SW 1271 (cell line): ENCODE measurements at places on chromosomes 5 and 9.

- no peak for DNase-seq
These were observed 41.2 kb upstream of the TMEM250 start for GRCh38 chr9:136159851-136160250.

- DNase-seq = no peak
These were observed 47.5 kb upstream of the RNF20 start for GRCh38 chr9:101485924-101486692.

DNA sequence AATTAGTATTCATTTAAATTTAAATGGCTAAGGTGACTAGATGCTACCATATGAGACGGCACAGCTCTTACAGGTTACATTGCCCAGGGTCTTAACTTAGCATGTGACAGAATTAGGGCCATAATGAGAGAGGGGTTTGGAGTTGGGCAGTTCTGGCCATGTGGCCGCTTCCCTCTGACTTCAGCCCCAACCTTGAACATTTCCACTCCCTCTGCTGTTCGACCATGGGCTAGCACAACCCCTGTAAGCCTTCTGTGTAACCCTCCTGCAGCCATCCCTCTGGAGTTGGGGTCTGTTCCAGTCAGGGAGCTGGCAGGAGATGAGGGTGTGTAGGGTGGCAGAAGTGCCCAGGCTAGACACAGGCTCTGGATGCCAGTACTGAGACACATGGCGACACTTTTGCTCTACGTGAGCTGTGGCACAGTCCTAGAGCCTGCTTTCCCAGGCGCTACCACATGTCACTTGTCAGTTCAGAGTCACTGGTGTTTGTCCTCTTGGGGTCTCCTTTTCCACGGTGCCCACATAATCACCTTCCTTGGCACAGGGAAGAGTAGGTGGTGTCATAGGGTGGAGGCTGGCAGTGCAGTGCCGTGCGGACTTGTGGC, 128.7 kb upstream of the PITX1 start:
- DNase-seq = no peak

GRCh38 chr9:109469646-109470358, 28.3 kb downstream of the PTPN3 start:
- peak; percentile 88 for DNase-seq
